ENCODE measurements at places on chromosomes 2 and 18.

GRCh38 chr2:40169856-40170255, 282.0 kb downstream of the SLC8A1 start:
- DNase-seq = no peak

GRCh38 chr18:65439188-65439587, 311.6 kb upstream of the CDH7 start:
- no peak for DNase-seq

DNA sequence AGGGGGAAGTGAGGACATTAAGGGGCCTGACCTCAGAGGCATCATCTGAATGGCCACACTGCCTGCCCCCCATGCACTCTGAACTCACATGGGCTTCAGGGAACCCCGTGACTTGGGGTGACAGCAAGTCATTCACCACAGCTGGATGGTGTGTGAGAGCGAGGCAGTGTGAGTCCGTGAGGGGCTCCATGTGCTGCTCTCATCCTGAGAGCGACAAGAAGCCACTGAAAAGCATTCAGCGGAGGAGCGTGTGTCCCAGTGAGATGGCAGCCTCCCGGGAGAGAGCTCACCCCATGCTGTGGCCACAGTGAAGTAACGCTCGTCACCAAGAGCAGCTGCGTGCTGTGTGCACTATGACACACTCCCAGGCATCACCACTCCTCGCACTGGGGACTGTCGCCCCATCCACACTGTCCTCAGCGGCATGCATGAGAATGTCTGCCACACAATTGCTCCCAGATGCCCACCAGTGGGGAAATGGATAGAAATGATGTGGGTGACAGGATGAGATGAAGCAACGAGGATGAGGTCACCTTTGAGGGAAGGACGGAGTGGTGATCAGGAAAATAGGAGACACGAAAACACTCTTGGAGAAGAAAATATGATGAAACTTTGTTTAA, 213.0 kb upstream of the RAB6C start:
- no peak for DNase-seq

DNA sequence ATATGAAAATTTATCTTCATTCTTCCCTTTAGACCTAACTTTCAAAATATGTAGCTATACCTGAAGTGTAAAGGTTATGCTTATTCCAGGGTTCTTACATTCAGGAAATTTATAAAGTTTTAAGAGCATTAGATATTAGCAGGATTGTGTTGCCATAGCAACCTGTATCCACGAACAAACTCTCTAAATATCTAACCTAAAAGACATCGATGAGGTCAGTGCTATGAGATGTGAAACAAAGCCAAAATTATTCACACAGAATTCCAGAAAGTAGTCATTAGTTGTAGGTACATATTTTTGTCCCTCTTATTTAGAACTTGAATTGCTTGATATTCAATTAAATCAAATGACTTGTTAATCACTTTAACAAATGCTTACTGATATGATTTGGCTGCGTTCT, 705.3 kb downstream of the SOCS6 start:
- no peak for DNase-seq

DNA sequence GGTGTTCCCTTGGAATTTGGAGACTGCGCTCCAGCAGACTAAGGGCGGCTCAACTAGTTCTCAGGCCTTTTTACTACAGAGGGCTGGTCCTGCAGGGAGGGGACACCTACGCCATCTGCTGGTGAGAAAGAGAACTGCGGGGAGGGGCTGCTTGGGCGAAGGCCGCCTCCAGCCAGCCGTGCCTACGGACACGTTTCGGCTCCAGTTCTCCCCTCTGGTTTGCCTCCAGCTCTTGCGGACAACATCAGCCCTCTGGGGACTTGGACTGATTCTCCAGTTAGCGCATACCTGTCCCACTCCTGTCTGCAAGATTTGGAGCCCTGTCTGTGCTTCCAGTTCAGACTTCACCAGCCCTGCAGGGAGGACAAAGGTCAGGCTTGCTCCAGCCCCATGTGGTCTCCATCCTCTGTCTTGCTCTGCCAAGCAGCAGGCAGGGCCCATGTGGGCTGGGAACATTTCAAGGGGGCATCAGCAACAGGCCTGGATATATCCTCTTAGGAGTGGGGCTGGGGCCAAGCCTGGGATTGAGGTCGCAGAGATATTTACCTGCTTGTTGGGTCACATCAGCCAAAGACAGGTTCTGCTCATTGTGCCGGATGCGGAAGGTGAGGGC, 10.3 kb downstream of the PTPRN start:
- DNase-seq = peak; percentile 61

- no peak for DNase-seq
Observed at GRCh38 chr2:141728142-141728541, 402.7 kb downstream of the LRP1B start.

DNA sequence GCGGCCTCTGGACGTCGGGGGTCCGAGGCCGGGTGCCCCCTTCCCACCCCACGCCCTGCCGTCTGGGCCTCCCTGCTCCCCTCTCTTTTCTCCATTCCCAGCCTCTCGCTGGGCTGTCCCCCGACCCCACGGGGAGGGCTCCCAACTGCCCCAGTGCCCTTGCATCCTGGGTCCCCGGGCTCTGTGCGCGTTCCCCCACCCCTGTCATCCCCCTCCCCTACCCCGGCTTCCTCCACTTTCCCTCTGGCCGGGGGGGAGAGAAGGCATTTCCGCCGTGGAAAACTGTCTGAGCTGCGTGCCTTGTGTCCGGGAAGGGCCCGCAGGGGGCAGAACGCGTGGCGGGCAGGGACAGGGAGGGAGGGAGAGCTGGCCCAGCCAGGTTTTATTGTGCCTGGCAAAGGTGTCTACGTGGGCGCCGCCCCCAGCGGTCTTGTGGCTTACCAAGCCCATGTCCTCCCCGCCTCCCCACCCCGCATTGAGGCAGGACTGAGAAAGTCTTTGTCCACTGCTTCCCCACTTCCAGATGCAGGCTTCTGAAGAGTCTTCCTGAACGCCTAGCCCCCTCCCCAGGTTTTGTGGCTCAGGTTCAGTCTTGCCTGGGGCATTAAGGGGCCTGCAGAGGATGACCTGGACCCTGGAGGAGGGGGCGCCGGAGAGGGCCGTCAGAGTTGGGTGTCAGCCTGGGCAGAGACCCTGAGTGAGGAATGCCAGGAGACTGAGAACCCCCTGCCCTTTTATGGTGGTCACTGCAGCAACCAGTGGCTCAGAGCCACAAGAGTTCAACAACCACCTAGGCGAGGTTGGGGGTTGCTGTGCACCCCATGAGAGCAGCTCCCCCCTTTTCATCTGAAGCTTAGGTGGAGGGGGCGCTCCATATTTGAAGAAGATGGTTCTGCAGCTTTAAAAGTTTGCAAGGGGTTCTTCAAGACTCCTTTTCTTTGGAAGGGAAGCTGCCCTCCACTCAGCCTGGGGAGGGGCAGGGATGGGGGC, 1.3 kb downstream of the ITM2C start:
- DNase-seq = no peak

- DNase-seq = no peak
Observed at GRCh38 chr2:238290091-238290509, 1.7 kb upstream of the PER2 start.

DNA sequence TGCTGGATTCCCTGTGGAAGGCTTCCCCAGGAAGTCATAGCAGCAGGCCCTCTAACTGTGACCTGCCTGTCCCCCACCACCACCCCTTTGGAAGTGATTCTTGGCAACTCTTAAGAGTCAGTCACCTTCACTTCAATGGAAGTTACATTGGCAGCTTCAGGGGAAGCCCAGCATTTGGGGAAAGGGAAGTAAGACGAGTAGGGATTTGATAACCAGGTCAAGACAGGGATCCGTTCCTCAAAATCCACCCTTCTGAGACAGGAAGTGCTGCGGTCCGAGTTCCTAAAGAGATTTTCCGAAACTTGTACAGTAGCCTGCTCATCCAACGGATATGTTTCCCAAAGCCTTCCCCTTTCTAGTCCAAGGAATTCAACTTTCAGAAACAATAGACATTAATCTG, 54.2 kb downstream of the MRPL35 start:
- no peak for DNase-seq

GRCh38 chr2:20519309-20519708, 72.4 kb downstream of the RHOB start:
- no peak for DNase-seq

GRCh38 chr18:33135951-33136660, 304.4 kb downstream of the CCDC178 start:
- DNase-seq = no peak

DNA sequence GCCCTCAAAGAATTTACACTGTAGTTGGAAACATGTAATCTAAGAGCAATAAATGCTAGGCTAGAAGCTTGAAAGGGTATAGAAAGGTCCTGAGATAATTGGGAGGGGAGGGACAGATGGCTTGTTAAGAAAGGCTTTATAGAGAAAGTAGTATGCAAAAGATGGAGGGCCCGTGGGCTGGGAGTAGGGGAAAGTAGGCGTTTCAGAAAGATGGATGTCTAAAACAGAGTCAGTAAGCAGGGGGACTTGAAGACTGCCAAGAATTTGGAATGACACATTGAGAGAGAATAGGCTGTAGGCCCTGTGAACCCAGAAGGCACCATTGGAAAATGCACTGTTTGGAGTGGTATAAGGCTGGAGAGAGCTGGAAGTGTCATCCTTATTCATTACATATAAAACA, 822 bp downstream of the PSMG2 start:
- DNase-seq = no peak

Measured in T-helper 22 cell (primary cell).